Ureter (tissue), 1 donor: ENCODE measurements at places on chromosomes 4 and X. TPM values are rescaled to one million over a fixed set of nuclear protein-coding genes. Genes with fewer than 3 reads are reported as not detected.

DNA sequence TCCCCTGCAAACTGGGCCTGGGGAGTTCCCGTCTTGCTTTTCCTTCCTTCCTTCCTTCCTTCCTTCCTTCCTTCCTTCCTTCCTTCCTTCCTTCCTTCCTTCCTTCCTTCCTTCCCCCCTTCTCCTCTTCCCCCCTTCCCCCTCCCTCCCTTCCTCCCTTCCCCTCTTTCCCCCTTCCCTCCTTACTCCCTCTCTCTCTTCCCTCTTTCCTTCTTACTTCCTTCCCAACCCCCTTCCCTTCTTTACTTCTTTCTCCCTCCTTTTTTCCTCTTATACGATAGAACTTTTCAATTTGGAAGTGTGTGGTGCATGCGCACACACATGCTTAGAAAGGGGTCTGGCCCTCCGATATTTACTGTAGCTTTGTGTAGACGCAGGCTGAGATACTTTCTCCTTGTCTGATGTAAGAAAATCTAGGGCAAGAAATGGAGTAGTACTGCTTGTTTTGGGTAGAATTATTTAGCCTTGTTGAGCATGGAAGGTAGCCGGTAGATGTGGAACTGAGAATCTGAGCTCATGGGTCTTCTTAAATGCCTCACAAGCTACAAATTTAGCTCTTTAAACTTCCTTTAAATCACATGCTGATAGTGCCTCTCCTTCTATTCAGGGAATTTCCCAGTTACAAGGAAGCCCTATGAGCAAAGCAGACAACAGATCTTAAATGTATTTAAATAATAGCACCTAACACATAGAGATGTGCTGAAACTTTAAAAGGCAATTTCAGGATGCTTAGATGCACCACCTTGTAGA is 189.6 kb downstream of the GPAT3 start:
- no peak for DNase-seq

GRCh38 chr4:182179105-182179504 is 64.1 kb upstream of the TENM3 start:
- DNase-seq, result no peak

DNA sequence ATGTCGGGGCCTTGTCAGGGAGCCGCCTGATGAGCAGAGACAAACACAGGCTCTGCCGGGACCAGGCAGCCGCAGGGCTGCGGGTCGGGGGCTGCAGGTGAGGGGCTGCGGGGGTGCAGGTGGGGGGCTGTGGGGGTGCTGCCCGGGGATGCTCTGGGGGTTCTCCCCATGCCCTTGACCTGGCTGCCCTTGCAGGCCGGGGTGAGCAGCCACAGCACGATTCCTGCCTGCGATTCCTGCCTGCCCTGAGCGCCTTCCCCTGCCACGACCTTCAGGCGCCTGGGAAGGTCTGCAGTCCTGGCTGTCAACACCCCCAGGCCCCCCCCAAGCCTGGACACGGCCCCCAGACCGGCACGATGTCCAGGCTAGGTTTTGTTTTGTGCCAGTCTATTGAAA is 106.3 kb downstream of the FAM53A start:
- DNase-seq, result no peak

DNA sequence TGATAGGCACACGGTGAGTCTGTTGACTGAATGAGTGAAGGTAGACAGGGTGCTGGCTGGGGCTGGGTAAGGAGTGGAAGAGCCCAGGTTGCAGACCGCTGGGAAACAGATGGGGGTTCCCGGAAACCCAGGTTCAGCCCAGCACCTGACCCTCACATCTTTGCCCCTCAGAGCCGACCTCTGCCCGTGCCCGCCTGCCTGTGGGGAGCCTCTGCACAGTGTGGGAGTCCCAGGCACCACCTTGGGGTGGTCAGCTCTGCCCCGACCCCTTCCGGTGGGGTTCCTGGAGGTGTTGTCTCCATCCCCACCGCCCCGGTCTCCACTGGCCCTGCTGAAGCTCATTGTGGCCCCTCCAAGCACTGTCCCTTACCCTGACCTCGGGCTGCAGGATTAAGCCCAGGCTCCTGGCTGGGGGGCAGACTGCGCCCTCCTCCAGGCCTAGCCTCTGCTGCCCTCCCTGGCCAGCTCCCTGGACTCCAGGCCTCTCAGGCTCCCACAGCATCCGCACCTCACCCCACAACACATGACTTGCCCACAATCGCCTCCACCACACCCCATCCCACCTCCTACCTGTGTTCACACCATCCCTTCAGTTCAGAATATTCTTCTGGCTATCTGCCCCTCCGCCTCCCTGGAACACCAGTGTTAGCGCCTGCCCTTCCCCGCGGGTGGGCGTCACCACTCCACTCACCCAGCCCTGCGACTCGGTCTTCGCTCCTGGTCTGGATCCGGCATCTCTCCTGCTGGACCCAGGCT is 21.4 kb downstream of the HMX1 start:
- no peak for DNase-seq

DNA sequence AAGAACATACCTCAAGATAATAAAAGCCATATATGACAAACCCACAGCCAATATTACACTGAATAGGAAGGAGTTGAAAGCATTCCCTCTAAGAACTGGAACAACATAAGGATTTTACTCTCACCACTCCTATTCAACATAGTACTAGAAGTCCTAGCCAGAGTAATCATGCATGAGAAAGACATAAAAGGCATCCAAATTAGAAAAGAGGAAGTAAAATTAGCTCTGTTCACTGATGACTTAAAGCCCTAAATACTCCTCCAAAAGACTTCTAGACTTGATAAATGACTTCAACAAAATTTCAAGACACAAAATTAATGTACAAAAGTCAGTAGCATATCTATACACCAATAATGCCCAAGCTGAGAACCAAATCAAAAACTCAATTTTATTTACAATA is 235.7 kb downstream of the NKX6-1 start:
- DNase-seq, result no peak

DNA sequence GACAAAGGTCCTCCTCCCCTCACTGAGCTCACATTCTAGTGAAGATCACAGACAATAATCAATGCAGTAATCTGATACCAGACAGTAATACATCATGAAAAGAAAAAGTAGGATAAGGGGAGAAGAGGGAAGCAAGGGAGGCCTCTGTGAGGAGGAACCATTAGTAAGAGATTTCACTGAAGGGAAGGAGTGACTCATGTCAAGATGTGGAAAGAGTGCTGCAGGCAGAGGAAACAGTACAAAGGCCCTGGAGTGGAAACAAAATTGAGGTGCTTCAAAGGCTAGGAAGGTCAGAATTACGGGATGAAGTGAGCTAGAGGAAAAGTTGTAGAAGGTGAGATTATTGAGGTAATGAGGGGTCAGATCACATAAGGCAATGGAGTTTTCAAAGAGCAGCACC is 38.1 kb downstream of the LAMTOR3 start:
- no peak for DNase-seq

The F8A3 gene
- total RNA-seq, result 3.5 TPM

The TENM3 gene
- 0.96 TPM for total RNA-seq

The GAGE1 gene
- total RNA-seq, result not detected

The HPRT1 gene
- total RNA-seq, result 37.4 TPM
